Esophagus squamous epithelium (tissue), 5 donors: ENCODE measurements at places on chromosomes 3 and 15.

GRCh38 chr3:46659285-46659684 is 34.2 kb downstream of the ALS2CL start:
- DNase-seq, result no peak

GRCh38 chr15:86892774-86893449 is 813.2 kb downstream of the AGBL1 start:
- no peak for DNase-seq

GRCh38 chr3:156379327-156379726 is 175.6 kb downstream of the SSR3 start:
- no peak for DNase-seq

GRCh38 chr3:153967260-153967659 is 153.9 kb upstream of the ARHGEF26 start:
- no peak for DNase-seq

- DNase-seq, result no peak
Observed at GRCh38 chr3:62625268-62625667, 249.9 kb downstream of the CADPS start.

DNA sequence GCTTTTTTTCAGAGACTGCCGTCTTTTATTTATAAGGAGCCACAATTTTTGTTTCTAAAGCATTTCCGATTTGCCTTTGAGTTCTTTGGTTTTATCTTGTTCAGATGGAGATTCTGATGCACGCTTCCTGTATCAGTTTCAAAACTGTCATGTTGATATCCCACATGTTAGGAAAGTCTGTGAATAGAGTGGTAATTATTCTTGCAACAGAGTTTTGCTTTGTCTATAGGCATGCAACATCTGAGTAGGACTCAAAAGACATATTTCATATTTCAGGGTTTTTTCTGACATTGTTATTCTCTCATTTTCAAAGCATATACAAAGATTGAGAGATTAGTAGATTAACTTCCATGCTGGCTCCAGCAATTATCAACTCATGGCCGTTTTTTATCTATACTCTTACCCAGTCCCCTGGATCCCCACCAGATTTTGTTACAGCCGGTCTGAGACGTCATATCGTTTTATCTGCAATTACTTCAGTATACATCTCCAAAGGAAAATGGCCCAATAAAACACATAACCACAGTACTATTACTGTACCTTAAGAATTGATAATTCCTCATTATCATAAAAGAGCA is 22.4 kb downstream of the PAQR5 start:
- no peak for DNase-seq

DNA sequence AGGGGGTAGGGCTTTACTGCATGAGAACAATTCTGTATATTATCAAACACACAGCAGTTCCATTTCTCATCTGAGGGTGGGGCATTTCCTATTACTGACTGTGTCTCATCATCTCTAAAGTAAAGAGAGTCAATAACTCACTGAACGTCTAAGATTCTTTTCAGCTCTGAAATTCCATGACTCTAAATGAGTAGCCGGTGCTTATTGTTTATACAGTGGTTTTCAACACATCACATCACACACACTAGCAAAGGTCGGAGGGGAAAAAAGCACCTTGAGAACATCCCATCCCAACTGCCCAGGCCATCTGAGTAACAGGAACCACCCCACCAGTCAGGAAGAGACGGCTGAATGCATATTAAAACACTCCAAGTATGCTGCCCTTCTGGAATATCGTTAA is 196.0 kb downstream of the SUCLG2 start:
- DNase-seq, result no peak

DNA sequence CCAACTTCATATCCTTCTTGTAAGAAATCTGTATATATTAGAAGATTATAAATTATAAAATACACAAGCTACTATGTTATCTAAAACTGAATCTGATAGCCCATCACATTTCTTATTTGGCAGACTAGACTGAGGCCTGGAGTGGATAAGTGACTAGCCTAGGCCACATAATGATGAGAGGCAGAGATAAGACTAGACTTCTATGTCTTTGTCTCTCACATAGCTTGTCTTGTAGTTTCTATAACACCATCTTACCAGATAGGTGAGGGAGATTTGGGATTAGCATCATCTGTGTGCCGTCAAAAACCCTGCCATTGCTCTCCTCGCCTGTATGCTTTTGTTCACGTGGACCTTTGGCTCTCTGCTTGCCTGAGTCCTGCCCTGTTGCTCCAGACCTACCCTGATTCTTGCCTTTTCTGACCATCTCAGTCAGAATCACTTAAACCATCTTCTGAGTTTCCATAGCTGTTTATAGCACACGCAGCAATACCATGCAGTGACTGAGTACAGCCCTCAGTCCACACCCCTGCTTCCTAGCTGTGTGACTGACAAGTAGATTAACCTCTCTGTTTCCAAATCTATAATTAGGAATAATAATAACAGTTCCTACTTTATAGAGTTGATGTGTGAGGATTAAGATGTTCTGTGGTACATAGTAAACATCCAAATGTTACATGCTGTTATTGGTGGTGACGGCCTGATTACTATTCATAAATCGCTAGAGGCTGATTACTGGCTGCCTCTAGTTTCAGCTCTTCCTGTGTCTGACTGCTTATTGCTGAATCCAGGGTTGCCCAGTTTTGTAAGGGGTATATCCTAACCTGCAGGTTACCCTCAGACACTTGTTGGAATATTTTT is 49.7 kb downstream of the PDE8A start:
- no peak for DNase-seq

DNA sequence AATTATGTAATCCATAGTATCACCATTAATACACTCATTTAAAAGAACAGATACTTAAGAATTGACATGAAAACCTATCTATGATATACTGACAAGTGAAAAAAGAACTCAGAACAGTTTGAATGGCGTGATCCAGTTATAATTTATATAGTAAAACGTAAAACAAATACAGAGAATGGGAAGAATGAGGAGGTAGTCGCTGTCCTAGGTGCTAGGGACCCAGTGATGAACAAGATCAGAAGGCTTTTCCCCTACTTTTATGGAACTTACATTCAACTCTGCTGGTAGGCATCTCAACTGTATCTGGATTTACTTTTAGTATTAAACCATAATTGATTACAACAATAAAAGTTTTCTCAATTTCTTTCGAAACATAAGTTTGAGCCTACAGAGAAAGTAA is 31.8 kb downstream of the GSK3B start:
- DNase-seq, result no peak

DNA sequence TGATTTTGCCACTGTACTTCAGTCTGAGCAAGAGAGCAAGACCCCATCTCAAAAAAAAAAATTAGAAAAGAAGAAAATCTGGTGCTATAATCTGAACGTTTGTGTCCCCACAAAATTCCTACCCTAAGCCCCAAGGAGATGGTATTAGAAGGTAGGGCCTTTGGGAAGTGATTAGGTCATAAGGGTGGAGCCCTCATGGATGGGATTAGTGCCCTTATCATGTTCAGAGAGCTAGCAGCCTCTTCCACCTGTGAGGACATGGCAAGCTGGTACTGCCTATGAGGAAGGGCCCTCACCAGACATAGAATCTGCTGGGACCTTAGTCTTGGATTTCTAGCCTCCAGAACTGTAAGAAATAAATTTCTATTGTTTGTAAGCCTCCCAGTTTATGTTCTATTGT is 50.4 kb upstream of the FLNB start:
- no peak for DNase-seq

DNA sequence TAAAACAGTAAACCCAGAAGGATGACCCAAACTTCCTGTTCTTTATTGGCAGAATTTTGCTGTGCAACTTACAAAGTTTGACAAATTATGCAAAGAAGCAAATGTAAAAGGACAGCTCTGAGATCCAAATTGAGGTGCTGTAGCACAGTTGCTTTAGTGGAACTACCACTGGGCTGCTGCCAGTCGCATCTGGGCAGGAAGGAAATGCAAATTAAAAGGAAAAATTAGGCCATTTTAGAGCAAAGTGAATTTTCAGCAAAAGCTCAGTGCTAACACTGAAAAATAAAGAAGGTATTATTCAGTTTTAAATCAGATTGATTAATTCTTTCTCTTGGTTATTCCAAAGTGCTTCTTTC is 104.5 kb downstream of the ZMAT3 start:
- DNase-seq, result no peak

DNA sequence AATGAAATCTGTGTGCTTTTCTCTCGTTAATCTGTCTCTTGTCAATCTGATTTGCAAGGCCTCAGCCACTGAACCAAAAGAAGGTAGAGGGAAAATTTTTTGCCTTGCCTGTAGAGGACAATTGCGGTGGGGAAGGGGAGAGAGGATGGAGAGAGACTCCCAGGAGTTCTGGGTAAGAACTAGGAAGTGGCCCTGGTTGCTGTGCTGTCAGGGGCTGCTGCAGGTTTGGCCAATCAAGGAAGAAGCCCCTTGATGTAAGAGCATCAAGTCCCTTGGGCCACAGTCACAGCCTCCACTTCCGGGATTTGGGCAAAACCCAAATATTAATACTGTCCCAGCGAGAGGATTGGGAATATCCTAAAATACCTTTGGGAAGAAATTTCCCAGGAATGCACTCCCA is 43.3 kb downstream of the TRANK1 start:
- DNase-seq, result no peak

- no peak for DNase-seq
Observed at GRCh38 chr15:37096558-37097143, 3.7 kb downstream of the MEIS2 start.

DNA sequence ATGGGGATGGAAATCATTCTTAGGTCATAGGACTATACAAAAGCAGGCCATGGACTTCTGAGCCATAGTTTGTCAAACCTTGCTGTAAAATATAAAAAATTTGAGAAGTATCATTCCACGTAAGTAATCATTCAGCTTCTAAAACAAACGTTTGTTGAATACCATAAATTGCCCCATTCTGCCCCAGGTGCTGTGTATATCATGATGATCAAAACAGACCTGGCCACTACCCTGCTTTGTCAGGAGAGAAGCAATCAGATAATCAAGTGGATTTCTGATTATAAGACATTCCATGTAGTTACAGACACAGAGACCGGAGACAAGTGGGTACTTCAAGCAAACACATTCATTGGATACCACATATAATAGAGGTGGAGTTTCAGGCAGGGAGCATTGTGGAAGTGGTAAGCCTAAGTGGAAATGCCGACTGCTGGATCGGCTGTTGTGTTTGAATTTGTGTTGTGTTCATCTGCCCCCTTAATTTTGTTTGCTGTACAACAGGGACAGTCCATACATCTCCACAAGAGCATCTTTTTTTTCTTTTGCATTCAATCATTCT is 61.7 kb downstream of the TGFBR2 start:
- DNase-seq, result no peak

- DNase-seq, result no peak
Observed at GRCh38 chr3:52789746-52790040, 4.9 kb upstream of the ITIH3 start.

DNA sequence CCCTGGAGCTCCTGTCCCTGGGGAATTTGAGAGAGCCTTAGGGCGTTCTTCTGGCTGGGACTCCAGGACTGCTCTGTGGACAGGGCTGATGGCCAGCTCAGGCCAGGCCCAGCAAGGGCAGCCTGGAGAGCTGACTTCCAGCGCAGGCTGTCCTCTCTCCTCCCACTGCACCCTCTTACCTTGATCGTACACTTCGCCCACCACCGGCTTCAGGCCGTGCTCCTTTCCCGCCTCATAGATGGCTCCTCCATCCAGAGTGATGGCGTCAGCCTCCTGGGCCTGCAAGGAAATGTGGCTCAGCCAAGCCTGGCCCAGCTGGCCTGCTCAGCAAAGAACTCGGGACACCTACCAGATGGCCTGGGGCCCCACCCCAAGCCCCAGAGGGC is 3.1 kb downstream of the MELTF start:
- DNase-seq, result no peak

DNA sequence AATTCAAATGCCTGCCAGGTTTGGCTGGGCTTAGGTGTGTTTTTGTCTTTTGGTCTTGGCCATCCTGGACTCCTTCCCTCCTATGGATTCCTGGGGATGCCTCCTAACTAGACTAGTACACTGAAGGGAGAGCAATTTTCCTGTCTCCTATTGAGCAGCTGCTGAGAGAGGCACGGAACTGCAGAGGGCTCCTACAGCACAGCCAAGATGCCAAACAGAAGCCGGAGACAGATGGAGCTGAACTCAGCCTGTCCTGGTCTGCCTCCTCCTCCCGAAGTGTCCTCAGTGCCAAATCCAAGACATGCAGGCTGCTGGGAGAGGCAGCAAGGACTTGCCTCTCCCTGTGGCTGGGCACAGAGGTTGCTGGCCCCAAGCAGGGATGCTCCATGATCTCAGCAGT is 256.6 kb upstream of the PROK2 start:
- no peak for DNase-seq

- no peak for DNase-seq
Observed at GRCh38 chr3:151297429-151297828, 19.1 kb upstream of the P2RY14 start.

GRCh38 chr3:189508784-189509501 is 122.2 kb upstream of the TP63 start:
- DNase-seq, result no peak

- DNase-seq, result no peak
Observed at GRCh38 chr3:8604006-8604405, 40.6 kb downstream of the SSUH2 start.

GRCh38 chr3:73561494-73561893 is 63.2 kb downstream of the PDZRN3 start:
- no peak for DNase-seq

DNA sequence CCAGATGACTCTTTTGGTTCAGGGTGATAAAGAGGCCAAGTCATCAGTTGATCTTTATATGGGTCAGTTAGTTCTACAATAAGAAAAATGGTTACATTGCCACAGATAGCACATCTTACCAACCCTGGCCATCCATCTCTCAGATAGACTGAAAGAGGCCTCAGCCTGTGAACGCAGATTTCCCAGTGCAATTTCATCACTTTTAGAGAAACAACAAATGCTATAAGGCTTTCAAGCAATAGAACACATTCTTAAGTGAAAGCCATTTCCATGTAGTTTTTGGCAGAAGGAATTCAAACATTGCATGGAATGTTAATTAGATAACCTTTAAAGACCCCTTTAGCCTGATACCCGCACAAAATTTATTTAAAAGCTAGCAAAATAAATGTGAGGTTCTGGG is 200.6 kb upstream of the ZBTB20 start:
- no peak for DNase-seq

GRCh38 chr3:11150256-11150655 is 4.0 kb upstream of the HRH1 start:
- no peak for DNase-seq

DNA sequence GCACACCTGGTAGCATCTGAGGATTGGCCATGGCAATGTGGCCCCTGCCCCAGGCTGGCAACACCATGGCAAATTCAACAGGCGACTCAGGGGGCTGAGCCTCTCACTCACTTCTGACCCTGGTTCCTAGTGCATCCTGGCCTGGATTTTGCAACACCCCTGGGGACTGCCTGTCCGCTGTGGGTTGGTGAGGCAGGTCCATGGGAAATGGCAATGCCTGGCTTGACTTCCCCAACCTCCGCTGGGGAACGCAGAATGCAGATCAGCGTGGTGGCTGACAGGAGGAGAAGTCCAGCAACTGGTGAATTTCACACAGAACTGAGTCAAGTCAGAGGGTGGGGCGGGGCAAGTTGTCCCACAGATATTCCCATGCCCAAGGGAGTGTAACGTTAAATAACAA is 3.9 kb upstream of the PSTPIP1 start:
- DNase-seq, result no peak

- no peak for DNase-seq
Observed at GRCh38 chr3:197428117-197428801, 127.5 kb downstream of the BDH1 start.

- DNase-seq, result no peak
Observed at GRCh38 chr15:68541743-68542142, 37.0 kb upstream of the CORO2B start.

GRCh38 chr3:16538507-16538906 is 25.0 kb upstream of the RFTN1 start:
- DNase-seq, result no peak

GRCh38 chr3:120160050-120160449 is 65.8 kb upstream of the GSK3B start:
- peak; percentile 4 for DNase-seq
